ENCODE measurements at places on chromosomes 5 and 9. TPM values are rescaled to one million over a fixed set of nuclear protein-coding genes. Genes with fewer than 3 reads are reported as not detected.

DBH gene
- not detected for total RNA-seq

BRINP1 gene
- 0.28 TPM for total RNA-seq

LRRC8A gene
- 59.5 TPM for total RNA-seq

PRDM9 gene
- not detected for total RNA-seq

LCN10 gene
- 1.5 TPM for total RNA-seq

DDX4 gene
- 0.33 TPM for total RNA-seq

ZFR gene
- total RNA-seq: 99.9 TPM

KLF4 gene
- 34.1 TPM for total RNA-seq

DNA sequence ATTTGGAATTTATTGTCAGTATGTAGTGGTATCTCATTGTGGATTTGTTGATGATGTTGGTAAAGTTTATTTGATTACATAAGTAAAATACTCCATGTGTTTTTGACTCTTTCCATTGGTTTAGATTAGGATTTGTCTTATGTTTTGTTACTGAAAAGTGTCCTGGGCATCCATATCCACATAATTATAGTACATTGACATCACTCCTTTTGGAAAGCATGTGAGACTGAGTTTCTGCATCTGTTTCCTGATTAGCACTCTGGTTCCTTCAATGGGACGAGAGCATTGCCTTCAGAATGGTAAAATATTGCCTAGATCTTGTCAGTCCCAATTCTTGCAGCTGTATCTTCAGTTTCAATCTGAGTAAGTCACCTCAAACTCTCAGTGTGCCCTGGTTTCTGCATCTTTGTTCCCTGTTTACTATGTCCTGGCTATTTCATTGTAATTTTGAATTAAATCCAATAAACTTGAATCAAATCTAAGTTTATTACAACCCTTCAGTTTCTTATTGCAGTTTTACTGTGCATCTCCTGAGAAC, 128.1 kb downstream of the FBXO38 start:
- no peak for DNase-seq
- H3K4me1 ChIP-seq: no peaks in the 10 kb centered on the region

DNA sequence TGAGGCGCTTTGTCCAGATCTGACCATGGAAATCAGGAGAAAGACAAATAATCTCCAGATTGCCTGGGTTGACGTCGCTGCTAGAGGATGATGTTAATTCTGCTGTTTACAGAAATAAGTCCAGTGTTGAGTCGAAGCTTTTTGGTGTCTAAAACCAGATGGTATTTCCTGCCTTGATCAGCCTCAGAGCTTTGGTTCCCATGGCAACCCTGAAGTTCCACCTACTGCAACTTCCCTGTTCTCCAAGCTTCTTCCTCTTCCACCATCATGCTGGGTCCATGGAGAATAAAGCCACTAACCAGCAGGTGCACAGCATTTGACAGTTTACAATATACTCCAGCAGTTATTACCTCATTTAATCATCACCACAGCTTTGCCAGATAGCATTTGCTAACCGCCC, 18.0 kb upstream of the GABBR2 start:
- no peaks in the 10 kb centered on the region for H3K36me3 ChIP-seq
- DNase-seq: no peak
- peaks cover 5% of the 10 kb centered on the region for H3K4me1 ChIP-seq
- H3K4me3 ChIP-seq: no peak overlapping the region

- DNase-seq: no peak
- no peaks in the 10 kb centered on the region for H3K36me3 ChIP-seq
- no peak overlapping the region for H3K4me3 ChIP-seq
- no peaks in the 10 kb centered on the region for H3K4me1 ChIP-seq
- H3K27ac ChIP-seq: no peak overlapping the region
These were observed 61.9 kb upstream of the GHR start for GRCh38 chr5:42361315-42361688.

- no peak for DNase-seq
- no peaks in the 10 kb centered on the region for H3K4me1 ChIP-seq
- H3K36me3 ChIP-seq: no peaks in the 10 kb centered on the region
- H3K4me3 ChIP-seq: no peak overlapping the region
- no peak overlapping the region for H3K27ac ChIP-seq
- no peaks in the 10 kb centered on the region for H3K27me3 ChIP-seq
These were observed 191.2 kb downstream of the ACTL7B start for GRCh38 chr9:108664309-108665255.

DNA sequence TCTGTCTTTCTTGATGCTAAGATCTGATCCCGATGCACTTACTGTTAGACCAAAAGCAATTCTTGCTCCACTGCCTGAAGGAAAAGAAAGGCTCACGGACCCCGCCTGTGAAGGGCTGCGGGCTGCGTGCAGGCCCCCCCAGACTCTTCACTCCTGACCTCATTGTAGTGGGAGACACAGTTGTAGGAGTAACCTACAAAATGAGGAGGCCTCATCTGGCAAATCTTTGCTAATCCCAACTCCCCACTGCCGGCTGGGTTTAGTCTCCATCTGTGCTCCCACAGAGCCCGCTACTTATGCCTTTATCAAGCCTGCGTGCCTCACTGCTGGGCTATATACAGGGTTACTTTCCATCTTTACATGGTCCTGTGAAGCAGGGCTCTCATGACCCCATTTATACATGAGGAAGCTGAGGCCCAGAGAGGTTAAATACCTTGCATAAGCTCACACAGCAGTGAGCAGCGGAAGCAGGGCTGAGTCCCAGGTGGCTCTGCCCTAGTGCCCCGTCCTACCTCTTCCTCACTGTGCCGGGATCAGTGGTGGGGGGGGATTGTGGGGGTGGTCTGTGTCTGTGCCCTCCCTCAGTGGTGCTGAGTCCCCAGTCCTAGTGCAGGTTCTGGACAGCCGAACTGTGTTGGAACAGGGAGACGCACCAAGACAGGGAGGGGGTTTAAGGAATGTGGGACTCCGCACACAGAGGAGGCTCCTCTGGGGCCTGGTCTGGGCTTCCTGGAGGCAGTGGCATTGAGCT, 43.9 kb upstream of the RNF130 start:
- no peak overlapping the region for H3K27ac ChIP-seq
- peak; percentile 40 for DNase-seq
- no peak overlapping the region for H3K4me3 ChIP-seq

- H3K36me3 ChIP-seq: no peaks in the 10 kb centered on the region
- peaks cover 80% of the 10 kb centered on the region for H3K27me3 ChIP-seq
- H3K27ac ChIP-seq: no peak within 1 kb of the TSS
- no peaks in the 10 kb centered on the region for H3K4me1 ChIP-seq
- no peak within 1 kb of the TSS for H3K4me3 ChIP-seq
These were observed at the start of gene CXCL14 for GRCh38 chr5:135578685-135579341. Gene CXCL14, minus strand, starts transcription at chr5:135578991. Its CDS starts 213 bp downstream, at chr5:135578778.

GRCh38 chr5:131430794-131431193, 166.9 kb downstream of the CDC42SE2 start:
- H3K27me3 ChIP-seq: no peaks in the 10 kb centered on the region
- peaks cover 63% of the 10 kb centered on the region for H3K36me3 ChIP-seq
- no peak overlapping the region for H3K4me3 ChIP-seq
- no peak overlapping the region for H3K27ac ChIP-seq
- DNase-seq: no peak

DNA sequence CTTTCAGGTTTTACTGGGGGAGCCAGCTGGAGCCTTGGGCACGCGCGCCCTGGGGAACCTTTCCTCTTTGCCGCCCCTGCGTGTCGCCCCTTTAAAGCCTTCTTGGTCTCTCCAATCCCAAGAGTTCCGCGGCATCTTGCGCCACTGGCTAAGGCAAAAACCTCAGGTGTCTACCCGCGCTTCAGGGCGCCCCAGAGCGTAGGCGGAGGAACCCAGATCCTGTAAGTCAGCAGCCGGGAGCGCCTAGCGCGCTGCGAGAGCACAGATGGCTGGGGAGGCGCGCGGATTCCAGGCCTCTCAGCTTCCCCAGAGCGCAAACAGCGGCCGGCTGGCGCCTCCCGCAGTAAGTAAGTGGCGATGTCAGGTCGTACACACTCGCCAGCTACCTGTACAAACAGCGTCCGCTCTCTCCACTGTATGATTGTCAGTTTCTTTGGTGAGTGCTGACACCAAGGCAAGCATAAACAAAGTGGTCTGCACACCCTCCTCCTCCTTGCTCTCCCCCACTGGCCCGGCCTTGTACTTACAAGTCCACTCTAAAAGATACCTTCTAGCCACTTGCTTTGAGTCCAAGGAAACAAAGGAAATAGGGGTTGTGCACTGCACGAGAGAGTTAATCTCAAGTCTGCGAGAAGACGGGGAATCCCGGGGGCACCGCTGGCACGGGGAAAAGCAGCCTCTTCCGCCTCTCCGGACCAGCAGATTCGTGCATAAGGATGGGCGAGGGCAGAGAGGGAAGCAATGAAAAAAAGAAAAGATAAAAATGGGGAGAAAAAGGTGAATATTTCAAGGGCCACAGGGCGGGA, 2.9 kb downstream of the HTR1A start:
- DNase-seq: no peak
- H3K36me3 ChIP-seq: no peaks in the 10 kb centered on the region
- no peak overlapping the region for H3K27ac ChIP-seq
- H3K4me3 ChIP-seq: no peak overlapping the region
- H3K4me1 ChIP-seq: no peaks in the 10 kb centered on the region

DNA sequence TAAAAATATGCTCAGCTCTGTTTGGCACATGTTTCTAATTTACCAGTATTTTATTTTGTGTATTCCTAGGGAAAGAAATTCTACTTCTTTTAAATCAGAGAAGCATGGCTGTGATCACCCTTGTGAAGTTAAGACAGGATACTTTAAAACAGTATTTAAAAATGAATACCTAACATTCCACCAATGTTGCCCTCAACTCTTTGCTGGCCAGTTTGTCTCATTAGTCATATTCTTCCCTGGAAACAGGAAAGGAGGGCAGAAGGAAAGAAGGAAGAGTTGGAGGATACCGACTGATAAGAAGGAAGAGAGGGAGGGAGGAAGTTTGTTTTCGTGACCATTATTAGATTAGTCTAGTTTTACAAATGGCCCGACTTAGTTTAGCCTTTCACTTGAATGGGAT, 137.4 kb downstream of the PLK2 start:
- no peaks in the 10 kb centered on the region for H3K27me3 ChIP-seq
- no peaks in the 10 kb centered on the region for H3K4me1 ChIP-seq
- H3K4me3 ChIP-seq: no peak overlapping the region
- H3K27ac ChIP-seq: no peak overlapping the region

GRCh38 chr5:94268226-94268625, 350.2 kb downstream of the KIAA0825 start:
- no peak for DNase-seq
- H3K4me3 ChIP-seq: no peak overlapping the region
- no peak overlapping the region for H3K27ac ChIP-seq
- no peaks in the 10 kb centered on the region for H3K36me3 ChIP-seq
- no peaks in the 10 kb centered on the region for H3K4me1 ChIP-seq

DNA sequence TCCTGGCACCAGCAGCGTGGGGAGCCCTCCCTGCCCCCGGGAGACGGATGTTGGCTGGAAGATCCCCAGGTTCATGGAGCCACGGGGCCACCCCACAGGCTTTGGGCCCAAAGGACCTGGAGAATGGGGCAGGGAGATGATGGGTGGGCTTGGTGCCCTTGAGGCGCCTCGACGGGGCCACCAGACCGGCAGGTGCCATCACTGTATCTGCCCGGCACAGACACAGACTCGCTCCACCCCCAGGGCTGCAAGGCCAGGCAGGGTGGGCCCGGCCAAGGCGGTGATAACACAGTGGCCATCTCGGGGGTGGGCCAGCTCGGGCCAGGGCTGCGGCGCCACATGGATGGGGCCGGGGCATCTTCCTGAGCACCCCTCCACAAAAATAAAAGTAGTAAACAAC, 35.0 kb upstream of the EGFL7 start:
- no peaks in the 10 kb centered on the region for H3K27me3 ChIP-seq
- H3K36me3 ChIP-seq: no peaks in the 10 kb centered on the region
- H3K4me1 ChIP-seq: peaks cover 32% of the 10 kb centered on the region
- no peak overlapping the region for H3K27ac ChIP-seq

DNA sequence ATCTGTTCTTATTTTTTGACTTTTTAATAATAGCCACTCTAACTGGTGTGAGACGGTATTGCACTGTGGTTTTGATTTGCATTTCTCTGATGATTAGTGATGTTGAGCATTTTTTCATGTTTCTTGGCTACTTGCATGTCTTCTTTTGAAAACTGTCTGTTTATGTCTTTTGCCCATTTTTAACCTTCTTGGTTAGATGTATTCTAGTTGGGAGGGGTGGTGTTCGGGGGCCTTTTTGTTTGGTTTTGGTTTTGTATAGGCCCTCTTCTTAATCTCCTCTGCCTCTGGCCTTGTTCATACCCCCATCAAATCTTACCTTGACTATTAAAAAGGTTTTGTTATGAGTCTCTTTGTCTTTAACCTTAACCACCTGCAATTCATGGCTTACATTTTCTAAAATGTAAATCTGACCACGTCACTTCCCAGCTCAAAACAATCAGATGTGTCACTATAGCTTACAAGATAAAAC, 107.8 kb upstream of the NR4A3 start:
- H3K27ac ChIP-seq: no peak overlapping the region
- H3K27me3 ChIP-seq: no peaks in the 10 kb centered on the region
- no peaks in the 10 kb centered on the region for H3K36me3 ChIP-seq
- DNase-seq: no peak

DNA sequence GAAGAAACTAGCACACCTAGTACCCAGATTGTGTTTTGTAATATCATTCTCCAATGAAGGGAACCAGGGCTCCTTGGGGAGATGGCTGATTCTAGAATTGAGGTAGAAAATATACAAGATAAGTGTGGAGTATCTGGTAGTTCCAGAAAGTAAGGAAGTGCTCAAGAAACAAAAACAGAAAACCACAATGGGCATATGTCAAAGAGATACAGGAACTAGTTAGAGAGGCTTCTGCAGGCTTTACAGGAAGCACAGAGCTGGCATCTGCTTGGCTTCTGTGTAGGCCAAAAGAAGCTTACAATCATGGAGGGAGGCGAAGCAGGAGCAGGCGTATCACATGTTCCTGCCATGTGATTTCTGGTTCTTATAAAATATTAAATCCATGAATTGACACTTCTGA, 105.7 kb upstream of the TMEM161B start:
- H3K4me1 ChIP-seq: no peaks in the 10 kb centered on the region
- H3K36me3 ChIP-seq: no peaks in the 10 kb centered on the region
- DNase-seq: no peak
- no peak overlapping the region for H3K4me3 ChIP-seq
- no peak overlapping the region for H3K27ac ChIP-seq
